NCI-H345 (cell line): ENCODE measurements at places on chromosomes 6 and 20.
A peak's percentile ranks its signal among the peaks of the same experiment; 100 is the strongest.

DNA sequence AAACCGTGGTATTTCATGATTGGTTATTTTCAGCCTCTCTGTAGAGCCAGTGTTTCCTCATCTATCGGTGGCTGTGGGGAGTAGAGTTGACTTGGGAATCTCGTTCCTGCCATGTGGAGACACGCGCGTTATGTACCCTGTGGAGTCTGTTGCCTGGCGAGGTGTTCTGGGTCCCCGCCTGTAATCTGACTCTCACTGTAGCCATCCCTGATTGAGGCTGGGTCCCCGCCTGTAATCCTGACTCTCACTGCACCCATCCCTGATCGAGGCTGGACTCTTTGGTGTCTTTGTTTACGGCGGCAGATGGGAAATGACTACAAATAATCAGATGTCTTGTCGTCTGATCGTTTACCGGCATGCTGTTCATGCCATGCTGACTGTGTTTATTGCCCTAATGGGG is 153.9 kb downstream of the DTNBP1 start:
- DNase-seq, result no peak

- no peak for DNase-seq
Measured at GRCh38 chr6:40325791-40326190, 261.4 kb downstream of the LRFN2 start.

GRCh38 chr6:145886228-145886956 is 71.8 kb upstream of the FBXO30 start:
- DNase-seq, result no peak

DNA sequence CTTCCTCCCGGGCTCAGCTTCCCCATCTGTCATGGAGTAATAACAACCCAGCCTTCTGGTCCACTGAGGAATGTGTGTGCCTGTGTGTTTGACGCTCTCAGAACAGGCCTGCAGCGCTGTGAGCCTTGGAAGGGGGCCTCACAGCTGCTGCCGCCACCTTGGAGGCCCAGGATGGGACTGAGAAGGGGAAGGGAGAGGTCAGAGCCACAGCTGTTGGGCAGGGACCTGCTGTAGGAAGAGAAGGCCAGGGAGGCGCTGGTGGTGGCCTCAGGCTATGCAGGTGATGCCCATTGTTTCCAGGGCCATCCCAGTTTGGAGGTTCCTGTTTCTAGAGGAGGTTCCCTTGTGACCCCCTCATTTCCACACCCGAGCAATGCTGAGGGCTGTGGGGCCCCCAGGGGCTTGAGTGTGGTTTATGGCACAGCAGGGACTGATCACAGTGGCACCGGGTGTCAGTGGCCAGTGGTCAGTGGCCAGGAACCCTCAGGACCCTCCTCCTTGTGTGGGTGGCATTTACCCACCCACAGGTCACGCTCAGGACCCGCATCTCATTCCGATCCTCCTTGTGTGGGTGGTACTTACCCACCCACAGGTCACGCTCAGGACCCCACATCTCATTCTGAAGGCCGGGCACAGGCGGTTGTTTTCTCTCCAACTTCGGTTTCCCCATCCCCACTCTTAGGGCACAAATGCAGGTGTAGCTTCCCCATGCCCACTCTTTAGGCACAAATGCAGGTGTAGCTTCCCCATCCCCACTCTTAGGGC is 14.0 kb downstream of the TPD52L2 start:
- DNase-seq, result no peak

DNA sequence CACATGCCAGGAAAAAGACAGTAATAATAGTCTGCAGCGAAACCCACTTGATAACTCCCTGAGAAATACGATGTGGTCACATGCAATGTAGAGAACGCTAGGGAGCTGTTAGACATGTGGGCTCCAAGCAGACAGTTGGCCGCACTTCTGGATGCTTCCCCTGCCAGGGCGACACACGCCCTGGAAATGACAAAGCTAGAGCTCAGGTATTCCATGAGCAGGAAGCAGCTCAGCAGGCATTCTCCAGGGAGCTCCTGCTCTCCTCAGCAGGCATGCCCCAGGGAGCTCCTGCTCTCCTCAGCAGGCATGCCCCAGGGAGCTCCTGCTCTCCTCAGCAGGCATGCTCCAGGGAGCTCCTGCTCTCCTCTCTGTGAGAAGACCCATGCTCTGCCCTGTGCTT is 52.4 kb upstream of the NXT1 start:
- peak; percentile 4 for DNase-seq

GRCh38 chr6:26372308-26373144 is 7.5 kb downstream of the BTN3A2 start:
- no peak for DNase-seq

DNA sequence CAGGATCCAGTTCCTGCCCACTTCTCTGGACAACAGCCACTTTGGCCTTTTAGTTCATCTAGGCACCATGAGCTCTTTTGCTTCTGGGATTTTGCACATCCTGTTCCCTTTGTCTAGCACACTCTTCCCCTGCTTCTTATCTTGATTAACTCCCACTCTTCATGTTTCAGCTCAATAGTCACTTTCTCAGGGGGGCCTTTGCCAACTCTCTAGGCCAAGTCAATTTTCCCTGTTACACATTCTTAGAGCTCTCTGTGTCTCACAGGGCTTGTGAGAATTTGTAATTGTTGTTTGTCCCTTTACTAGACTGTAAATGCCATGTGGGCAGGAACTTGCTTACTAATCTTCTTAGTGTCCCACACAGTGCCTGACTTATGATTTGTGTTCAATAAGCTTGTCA is 58.1 kb upstream of the EPB41L1 start:
- no peak for DNase-seq

DNA sequence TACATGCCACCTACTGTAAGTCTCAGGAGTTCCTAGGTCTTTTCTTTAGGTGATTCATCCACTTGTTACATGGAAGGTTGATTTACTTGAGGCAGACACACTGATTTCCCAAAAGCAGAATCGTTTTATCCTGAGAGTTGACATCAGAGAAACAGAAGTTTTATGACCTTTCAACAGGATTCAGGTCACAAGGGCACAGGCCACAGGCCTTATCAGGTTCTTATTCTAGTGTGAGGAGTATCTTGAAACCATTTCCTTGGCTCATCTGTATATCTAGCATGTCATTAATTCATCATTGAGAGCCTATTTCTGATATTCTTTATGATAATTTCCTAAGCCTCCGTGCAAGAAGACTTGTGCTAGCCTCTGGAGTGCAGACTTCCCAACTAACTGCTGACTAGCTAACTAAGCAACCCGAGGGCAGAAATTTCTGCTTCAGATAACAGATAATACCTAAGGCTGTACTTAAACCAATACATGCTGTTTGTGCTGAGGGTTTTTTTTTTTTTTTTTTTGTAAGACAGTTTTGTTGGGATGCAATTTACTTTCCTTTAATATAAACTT is 44.9 kb upstream of the RFPL4B start:
- no peak for DNase-seq

DNA sequence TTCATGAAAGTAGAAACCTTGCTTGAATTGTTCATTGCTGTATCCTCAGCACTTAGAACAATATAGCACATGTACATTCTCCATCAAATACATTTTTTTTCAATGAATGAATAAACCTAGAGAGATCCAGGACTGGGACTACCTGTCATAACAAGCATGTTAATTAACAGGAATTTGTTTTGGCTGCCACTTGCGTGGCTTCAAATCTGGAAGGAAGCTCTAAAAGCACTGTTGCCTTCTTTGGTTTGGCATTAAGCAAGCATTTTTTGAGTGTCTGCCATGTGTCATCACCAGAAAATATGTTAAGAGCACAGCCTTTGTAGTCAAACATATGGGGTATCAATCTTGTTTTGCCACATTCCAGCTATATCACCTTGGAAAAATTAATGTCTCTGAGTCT is 131.9 kb upstream of the BACH2 start:
- no peak for DNase-seq

DNA sequence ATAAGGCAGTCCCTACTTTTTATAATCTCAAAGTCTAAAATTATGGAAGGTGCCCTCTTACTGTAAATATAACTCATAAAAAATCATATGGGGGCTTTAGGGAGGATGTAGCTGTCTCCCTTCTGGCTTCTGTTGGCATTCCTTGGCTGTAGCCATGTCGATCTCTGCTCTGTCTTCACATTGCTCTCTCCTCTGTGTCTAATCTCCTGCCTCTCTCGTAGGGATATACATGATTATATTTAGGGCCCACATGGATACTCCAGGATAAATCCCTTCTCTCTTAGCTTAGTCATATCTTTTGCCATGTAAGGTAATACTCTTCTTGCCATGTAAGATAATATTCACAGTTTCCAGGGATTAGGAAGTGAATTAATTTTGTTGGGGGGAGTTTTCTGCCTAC is 28.6 kb downstream of the CDS2 start:
- DNase-seq, result no peak

DNA sequence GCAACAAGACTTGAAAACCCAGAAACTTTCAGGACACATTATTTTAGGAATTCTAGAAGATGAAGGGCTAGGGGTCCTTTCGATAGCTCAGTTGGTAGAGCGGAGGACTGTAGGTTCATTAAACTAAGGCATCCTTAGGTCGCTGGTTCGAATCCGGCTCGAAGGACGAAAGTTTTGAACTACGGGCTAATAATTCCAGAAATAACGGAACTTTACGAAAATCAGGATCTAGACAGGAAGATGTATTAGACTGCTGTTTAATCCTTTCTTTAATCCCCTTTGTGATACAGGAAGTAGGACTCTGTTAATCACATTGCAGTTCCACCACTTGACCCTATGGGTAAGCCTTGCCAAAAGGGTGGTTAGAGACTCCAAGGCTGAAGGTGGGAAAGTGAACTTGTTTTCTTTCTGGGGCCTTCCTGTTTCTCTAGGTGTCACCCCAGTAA is 21.2 kb upstream of the ABT1 start:
- DNase-seq, result no peak

GRCh38 chr6:168061269-168062210 is 17.5 kb downstream of the FRMD1 start:
- DNase-seq, result peak; percentile 94
